ENCODE measurements at places on chromosomes 3 and 15. TPM values are rescaled to one million over a fixed set of nuclear protein-coding genes. Genes with fewer than 3 reads are reported as not detected.

The CHRD gene
- total RNA-seq = 0.53 TPM

The UBA3 gene
- total RNA-seq = 84.6 TPM

GRCh38 chr3:142947352-142947751 is 16.1 kb downstream of the PAQR9 start:
- no peak for DNase-seq

The DNAJB8 gene
- total RNA-seq = not detected

The HRG gene
- not detected for total RNA-seq

GRCh38 chr3:148599481-148599880 is 98.2 kb upstream of the AGTR1 start:
- DNase-seq = no peak

DNA sequence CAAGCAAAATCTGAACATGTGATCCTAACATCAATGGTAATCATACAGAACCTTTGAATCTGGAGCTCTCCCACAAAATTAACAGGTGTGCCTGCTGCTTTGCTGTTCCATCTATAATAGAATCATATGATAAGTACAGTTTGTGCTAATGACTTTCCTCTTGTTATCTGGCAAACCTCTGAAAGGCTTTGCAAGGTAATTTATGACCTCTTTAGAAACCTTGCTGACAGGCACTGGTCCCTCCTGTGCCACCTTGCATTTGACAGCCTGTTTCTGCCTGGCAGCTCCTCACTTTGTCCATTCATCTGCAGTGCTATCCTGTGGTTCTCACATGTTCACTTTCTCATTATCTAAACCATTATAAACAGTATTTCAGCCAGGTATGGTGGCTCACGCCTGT is 10.2 kb upstream of the HTR3C start:
- no peak for DNase-seq

The TGM4 gene
- total RNA-seq = 0.24 TPM

GRCh38 chr15:50879016-50879617 is 29.4 kb upstream of the AP4E1 start:
- DNase-seq = no peak

The MYEF2 gene
- 54.8 TPM for total RNA-seq

DNA sequence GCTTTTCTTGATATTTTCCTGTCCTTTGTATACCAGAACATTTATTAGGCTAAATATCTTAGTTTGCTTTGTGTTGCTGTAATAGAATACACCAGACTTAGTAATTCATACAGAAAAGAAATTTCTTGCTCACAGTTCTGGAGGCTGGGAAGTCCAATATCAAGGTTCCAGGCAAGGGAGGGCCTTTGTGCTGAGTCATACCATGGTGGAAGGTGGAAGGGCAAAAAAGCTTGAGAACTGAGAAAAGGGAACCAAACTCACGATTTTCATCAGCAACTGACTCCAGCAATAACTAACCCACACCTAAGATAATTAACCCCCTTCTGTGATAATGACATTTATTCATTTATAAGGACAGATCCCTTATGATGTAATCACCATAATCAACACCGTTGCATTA is 496.9 kb upstream of the SUCLG2 start:
- DNase-seq = no peak

GRCh38 chr3:169458752-169459151 is 204.8 kb downstream of the MECOM start:
- DNase-seq = no peak

- no peak for DNase-seq
Observed at GRCh38 chr15:78925076-78925624, 19.7 kb downstream of the CTSH start.

GRCh38 chr3:122513386-122514122 is 1.2 kb downstream of the KPNA1 start:
- no peak for DNase-seq

DNA sequence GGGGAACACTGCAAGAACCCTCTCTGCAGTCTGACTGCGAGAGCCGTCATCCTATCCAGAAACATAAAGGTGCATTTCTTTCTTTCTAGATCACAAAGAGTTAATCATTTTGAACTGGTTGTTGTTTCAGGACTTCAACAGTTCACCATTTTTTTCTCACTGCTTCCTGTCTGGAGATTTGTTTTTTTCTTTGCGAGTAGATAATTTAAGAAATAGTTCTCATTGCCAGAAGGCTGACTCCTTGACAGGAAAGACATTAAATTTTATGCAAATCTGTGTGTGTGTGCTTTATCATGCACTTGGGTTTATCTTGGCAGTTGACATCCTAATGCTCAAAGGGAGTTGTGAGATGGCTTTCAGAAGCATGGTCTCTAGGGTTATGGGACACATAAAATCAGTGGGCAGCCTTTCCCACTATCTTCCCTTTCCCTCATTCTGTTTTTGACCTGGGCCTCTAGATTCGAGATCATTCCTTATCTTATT is 123.5 kb upstream of the TBL1XR1 start:
- peak; percentile 83 for DNase-seq

- no peak for DNase-seq
Observed at GRCh38 chr15:28264166-28264565, 57.8 kb downstream of the HERC2 start.

DNA sequence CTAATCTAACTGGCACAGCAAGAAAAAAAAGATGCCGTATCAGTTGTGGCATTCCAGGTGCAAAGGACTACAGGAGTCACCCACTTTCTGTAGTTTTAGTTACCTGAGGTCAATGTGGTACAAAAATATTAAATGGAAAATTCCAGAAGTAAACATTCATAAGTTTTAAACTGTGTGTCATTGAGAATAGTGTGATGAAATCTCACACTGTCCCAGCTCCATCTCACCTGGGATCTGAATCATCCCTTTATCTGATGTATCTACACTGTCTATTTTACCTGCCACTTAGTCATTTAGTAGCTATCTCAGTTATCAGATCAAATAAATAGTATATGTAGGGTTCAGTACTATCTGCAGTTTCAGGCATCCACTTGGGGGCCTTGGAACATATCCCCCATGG is 26.7 kb downstream of the GBE1 start:
- no peak for DNase-seq

- no peak for DNase-seq
Observed at GRCh38 chr3:46701181-46701939, at the start of gene TMIE. TMIE (plus strand) TSS chr3:46701392; CDS start chr3:46701488, 96 bp downstream.

- DNase-seq = no peak
Observed at GRCh38 chr15:91291673-91292072, 191.6 kb downstream of the SV2B start.

- DNase-seq = no peak
Observed at GRCh38 chr3:196169836-196170240, 41.4 kb downstream of the ZDHHC19 start.

DNA sequence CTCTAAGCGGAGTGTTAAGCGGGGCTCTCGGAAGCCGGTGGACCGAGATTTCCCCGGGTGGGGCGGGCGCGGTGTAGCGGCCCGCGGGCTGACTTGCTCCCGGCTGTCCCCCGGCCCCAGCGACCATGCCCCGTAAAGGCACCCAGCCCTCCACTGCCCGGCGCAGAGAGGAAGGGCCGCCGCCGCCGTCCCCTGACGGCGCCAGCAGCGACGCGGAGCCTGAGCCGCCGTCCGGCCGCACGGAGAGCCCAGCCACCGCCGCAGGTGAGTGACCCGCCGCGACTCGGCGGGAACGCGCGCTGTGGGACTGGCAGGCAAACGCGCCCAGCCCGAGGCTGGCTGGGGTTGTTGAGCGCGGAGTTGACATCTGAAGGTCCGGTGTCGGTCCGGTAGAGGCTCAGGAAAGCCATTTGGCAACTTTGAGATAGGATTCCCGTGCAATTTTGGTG is 1.3 kb downstream of the SMC4 start:
- DNase-seq = no peak

GRCh38 chr15:25900901-25901300 is 37.8 kb upstream of the ATP10A start:
- DNase-seq = no peak

- no peak for DNase-seq
Observed at GRCh38 chr15:94421706-94422105, 190.3 kb downstream of the MCTP2 start.

GRCh38 chr3:115401851-115402501 is 221.3 kb upstream of the GAP43 start:
- DNase-seq = peak; percentile 52

The SCAMP5 gene
- total RNA-seq = 4.4 TPM

DNA sequence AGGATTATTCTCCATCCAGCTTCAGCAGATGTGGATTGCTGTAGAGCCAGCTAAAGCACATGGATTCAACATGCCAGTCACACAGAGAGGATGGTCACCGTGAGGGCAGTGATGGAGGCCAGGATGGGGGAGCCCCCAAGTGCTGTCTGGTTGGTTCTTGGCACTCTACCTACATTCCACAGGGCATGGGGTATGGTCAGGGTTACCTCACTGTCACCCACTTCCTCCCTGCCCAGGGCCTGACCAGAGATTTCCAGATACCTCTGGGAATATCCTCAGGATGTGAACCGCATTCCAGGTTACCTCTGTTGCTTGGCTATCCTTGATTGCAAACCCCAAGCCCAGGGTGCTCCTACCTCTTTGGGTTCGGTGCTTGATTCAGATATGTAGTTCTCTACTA is 147.3 kb upstream of the TRIM42 start:
- DNase-seq = no peak

GRCh38 chr3:72887705-72888545 is at the start of gene GXYLT2:
GXYLT2 (plus strand) TSS chr3:72888046; CDS start chr3:72888234, 188 bp downstream.
- DNase-seq = peak; percentile 34

DNA sequence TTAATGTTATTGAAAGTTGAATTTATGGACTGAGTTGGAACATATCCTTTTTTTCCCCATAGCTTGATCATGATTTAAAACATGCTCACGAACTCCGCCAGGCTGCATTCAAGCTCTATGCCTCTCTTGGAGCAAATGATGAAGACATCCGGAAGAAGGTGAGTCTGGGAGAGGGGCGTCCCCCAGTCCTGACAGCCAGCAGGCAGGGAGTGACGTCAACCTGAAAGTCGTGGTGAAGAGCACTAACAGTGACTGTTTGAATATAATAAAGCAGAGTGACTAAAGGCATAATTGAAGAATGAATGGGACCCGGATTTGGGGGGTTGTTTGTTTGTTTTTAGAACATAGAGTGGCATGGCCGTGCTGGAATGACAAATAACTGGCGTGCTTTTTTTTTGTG is 57.9 kb downstream of the ARMC8 start:
- DNase-seq = no peak

The ARGFX gene
- total RNA-seq = not detected

The TMEM212 gene
- total RNA-seq = not detected

The IRAK2 gene
- 11.1 TPM for total RNA-seq

The ACP3 gene
- not detected for total RNA-seq

The COL8A1 gene
- 358 TPM for total RNA-seq

The CCR1 gene
- not detected for total RNA-seq

- no peak for DNase-seq
Observed at GRCh38 chr15:34496207-34496995, 58.8 kb upstream of the GOLGA8A start.

- peak; percentile 40 for DNase-seq
Observed at GRCh38 chr15:66004618-66005262, 135.4 kb downstream of the RAB11A start.
